ENCODE measurements at places on chromosomes 5 and 9.

- no peak for DNase-seq
Observed at GRCh38 chr9:95528908-95529502, 12.2 kb upstream of the PTCH1 start.

DNA sequence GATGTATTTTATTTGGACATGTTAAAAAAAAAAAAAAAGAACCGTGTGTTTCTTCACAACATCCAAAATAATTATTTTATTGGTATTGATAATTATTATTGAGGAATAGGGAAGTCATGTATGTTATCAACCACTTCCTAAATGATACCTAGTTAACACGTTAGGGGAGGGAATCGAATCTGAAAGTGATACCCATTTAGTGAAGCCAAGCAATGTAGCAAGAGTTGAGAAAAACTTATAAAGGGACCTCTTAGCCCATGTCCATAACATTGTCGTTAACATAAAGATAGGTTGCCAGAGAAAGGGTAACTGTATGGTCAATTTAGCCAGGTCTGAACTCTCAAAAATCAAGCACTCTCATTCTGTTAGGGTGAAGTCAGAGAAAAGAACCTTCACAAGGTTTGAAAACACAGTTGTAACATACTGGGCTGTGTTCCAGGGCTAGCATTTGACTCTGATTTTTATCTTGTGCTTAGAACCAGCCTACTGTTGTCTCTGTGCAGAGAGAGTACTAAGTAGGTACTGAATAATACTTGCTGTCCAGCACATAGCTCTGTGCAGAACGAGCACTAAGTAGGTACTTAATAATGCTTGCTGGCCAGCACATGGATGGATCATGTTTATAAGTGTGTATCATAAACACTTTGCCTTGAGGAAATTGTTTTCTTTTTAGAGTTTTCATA is 60.4 kb downstream of the GHR start:
- DNase-seq: no peak

GRCh38 chr5:140293091-140293848 is 9.6 kb downstream of the PFDN1 start:
- no peak for DNase-seq

- no peak for DNase-seq
Observed at GRCh38 chr5:98470747-98471146, 302.7 kb upstream of the RGMB start.

GRCh38 chr9:129007035-129007765 is 20.9 kb downstream of the SH3GLB2 start:
- no peak for DNase-seq
